ENCODE measurements at places on chromosomes 4 and X.

DNA sequence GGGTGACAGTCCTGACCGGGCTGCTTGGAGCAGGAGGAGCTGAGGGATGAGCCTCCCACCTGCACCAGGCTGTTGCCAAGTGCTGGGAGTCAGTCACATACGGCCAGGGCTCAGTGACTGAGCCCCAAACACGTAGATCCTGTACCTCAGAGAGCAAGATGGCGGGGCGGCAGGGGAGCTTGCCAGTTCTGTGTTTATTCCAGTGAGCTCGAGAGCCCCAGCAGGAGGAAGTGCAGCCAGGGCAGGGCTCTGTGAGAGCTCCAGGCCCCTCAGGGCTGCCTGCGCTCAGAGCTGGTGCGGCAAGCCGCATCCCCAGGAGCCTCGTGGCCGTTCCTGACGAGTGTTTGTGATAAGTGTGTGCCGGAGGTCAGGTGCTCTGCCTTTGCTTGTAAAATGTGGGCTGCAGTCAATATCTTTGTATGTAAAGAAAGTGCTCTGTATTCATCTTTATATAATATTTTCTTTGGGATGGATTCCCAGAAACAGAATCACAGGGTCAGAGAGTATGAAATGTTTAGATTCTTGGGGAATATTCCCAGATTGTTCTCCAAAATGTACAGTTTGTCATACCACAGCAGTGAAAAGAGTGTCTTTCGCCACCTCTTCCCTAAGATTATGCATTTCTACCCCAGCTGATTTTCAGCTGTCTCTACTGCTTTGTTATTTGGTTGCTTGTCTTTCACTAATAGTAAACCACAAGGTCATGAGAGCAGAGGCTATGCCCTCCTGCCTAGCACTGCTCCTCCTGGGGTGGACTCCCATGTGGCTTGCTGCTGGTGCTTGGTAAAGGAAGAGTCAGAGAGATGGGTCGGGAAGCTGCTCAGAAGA, 50.3 kb downstream of the NELFA start:
- DNase-seq: no peak

GRCh38 chrX:141183000-141183399, 6.1 kb upstream of the LDOC1 start:
- no peak for DNase-seq

DNA sequence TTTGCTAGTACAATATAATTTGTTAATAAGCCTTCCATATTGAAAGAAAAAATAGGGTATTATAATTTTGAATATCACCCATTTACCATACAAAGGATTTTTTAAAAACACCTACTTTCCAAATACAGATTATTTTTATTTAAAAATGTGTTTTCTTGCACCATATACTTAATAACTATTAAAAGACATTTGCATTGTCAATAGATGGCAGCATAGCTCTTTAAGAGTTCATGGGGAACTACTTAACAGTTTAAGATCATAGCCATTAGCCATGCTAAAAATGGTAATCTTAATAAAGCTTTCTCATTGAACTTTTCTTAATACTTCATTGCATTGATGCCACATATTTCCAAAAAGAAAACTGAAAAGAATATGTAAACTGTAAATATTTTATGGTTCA, 1995.9 kb downstream of the C4orf33 start:
- DNase-seq: no peak

DNA sequence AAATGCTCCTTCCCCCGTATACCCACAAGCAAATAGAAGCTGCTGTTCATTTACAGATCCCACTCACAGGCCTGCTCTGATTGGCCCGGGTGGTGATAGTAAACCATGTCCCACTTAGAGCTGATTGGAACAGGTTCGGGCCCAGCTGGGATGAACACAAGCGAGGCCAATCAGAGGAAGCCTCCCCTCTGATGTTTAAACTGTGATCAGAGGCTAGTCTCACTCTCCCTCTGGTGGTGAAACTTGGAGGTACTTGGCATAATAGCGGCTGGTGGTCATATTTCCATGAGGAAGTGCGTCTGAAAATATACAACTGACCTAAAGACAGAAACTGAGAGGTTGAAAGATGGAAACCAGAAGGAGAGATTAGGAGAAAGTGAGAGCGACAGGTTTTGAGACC, 51.5 kb upstream of the TRPC3 start:
- peak; percentile 28 for DNase-seq

GRCh38 chr4:168317621-168318020, 931 bp downstream of the DDX60 start:
- no peak for DNase-seq

DNA sequence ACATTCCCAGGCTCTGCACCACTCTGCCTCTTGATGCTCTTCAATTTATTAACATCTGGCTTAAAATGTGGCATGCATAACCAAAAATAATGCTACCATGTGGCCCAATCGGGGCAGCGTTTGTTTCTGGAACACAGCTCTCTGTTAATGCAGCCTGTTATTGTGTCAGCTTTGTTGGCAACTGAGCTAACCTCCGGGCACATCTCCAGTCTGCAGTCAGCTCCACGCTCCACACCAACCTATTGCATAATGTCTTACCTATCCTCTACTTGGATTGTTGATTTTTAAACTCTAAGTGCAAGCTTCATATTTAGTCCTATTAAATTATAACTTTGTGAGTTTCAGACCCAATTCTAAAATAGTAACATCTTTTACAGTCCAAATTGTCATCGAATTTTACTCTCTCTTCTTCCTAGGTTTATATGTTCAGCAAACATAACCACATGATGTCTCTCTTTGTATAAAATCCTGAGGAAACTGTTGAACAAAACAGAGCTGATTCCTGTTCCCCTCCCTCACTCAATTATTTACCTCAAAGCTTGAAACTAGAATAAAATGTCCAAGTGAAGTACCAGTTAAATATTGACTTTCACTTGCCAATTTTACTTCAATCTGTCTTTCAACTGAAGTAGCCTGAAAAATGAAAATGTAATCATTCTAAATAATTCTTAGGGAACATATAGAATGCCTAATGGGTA, 92.2 kb upstream of the RAPGEF2 start:
- DNase-seq: no peak

- DNase-seq: no peak
Measured at GRCh38 chrX:104659005-104659744, 93.2 kb downstream of the IL1RAPL2 start.

- no peak for DNase-seq
Measured at GRCh38 chrX:74325130-74326059, 21.4 kb downstream of the ZCCHC13 start.

GRCh38 chrX:108123591-108124366, 32.2 kb downstream of the ATG4A start:
- DNase-seq: no peak

DNA sequence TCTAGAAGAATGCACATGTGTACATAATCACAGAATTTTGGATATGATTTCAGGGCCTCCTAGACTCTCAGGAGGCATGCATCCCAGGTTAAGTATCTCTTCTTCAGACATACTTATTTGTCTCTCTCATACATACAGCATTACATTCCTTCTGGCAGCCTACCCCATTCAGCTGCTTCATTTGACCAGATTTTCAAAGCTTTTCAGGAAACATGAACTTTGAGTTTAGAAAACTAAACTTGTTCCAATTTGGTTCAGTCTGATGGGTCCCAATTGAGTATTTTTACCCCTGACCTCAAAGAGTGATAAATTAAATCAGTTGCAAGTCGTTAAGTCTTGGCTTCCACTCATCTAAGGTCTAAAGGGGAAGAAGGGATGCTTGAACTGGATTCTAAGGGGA, 330.9 kb downstream of the ARHGAP24 start:
- DNase-seq: no peak

GRCh38 chr4:29289118-29289517, 1431.1 kb upstream of the PCDH7 start:
- DNase-seq: no peak

GRCh38 chrX:117607561-117607960, 509.0 kb downstream of the KLHL13 start:
- DNase-seq: no peak

GRCh38 chrX:66408507-66408906, 230.4 kb downstream of the EDA2R start:
- no peak for DNase-seq

- DNase-seq: no peak
Measured at GRCh38 chr4:78599931-78600375, 48.4 kb downstream of the ANXA3 start.

DNA sequence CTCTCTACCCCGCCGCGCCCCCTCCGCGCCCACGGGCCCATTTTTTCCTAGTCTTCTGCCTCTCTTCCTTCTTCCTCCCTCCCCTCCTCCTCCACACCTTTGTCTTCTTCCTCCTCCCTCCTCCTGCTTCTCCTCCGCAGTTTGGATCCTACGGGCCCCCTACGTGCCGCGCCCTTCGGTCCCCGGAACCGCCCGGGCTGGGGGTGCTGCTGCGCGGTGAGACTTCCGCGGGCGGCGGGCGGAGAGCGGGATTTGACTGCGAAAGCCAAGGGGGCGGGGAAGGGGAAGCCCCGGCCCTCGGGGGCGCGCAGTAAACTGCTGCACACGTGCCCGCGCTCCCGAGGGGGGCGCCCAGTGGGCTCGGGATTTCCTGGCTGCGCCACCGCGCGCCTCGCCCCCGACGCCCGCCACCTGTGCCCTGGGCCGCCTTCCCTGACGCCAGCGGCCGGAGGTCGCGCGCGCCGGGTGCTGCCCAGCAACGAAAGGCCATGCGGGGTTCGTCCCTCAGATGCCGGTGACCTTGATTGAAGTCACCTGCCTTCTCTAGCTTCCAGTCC, 3.3 kb upstream of the NKX3-2 start:
- no peak for DNase-seq

GRCh38 chr4:90445380-90445779, 318.2 kb downstream of the CCSER1 start:
- no peak for DNase-seq

DNA sequence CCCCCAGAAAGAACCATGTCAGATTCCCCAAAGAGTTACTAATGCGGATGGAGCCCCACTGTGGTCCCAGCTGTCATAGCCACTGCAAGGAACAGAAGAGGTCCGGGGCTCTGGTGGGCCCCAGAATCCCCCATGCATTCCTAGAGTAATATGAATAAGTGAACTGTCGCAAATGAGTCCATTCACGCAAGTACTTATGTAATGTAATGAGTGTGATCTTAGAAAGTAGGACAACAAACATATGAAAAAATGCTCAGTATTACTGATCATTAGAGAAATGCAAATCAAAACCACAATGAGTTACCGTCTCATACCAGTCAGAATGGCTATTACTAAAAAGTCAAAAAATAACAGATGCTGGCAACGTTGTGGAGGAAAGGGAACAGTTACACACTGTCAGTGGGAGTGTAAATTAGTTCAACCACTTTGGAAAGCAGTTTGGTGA, 141.5 kb upstream of the RBPJ start:
- no peak for DNase-seq

GRCh38 chr4:168550064-168550766, 53.4 kb downstream of the PALLD start:
- DNase-seq: no peak

DNA sequence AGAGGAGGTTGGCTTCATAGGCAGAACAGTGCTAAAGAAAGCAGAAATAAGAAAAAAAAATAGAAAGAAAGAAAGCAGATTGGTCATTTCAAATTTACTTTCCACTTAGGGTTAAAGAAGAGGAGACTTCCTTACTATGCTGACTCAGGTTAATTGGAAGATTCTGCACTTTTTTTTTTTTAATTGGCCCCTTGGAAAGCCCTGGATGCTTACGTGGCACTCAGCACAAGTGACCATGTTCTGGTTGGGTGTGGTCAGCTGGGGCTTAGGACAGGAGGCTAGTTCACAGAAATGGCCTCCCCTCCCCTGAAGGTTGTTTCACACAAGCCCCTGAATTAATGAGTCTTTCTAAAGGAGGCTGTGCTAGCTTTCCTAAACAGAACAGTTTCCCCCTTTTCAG, 14.5 kb downstream of the MAGEA9B start:
- DNase-seq: no peak

- DNase-seq: no peak
Measured at GRCh38 chr4:35250331-35250730, 994.0 kb downstream of the ARAP2 start.

- DNase-seq: no peak
Measured at GRCh38 chr4:52976523-52977230, 114.6 kb downstream of the RASL11B start.

DNA sequence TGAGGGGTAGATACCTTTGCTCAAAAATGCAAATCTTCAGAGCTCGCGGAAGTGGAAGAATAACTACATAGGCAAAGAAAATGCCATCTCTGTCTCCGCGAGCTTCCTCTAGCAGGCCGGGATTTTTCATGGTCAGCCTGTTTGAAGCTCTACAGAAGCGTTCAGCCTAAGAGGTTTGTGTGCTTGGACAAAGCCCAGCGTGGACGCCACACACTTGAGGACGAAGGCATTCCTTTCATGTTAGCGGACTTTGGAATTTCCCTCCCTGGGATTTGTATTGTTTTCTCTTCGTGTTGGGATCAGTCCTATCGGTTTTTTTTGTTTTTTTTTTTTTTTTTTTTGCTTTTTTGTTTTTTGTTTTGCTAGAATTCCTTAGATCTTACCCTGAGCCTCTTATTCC, 53.7 kb downstream of the SMIM31 start:
- DNase-seq: no peak

- DNase-seq: no peak
Measured at GRCh38 chr4:90027565-90027964, 99.6 kb upstream of the CCSER1 start.

DNA sequence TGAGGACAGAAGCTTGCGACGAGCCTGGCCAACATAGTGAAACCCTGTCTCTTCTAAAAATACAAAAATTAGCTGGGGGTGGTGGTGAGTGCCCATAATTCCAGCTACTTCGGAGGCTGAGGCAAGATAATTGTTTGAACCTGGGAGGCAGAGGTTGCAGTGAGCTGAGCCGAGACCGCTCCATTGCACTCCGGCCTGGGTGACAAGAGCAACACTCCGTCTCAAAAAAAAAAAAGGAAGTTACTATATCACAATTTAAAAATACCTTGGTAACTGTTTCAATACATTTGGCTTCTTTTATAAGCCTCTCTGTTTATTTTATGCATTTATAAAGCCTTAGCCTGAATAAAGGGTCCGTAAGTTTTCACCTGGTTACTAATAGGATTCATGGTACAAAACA, 46.6 kb upstream of the CHRNA9 start:
- DNase-seq: no peak

DNA sequence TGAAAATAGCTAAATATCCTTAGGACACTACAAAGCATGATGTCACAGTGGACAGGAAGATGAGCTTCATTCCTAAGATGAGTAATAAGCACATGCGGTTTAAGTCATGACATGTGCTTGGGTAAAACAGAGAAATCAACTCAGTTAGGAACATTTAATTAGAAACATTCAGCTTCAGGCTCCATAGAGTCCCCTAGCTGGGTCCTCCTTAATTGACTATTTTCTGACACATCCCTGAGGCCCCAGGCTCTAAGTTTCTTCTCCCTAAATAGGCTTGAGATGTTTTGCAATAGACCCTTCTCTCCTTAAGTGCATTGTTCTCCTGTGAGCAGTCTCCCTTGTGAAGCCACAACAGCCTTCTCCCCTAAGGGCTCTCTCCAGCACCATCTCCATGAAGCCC, 70.4 kb upstream of the ANXA3 start:
- no peak for DNase-seq

DNA sequence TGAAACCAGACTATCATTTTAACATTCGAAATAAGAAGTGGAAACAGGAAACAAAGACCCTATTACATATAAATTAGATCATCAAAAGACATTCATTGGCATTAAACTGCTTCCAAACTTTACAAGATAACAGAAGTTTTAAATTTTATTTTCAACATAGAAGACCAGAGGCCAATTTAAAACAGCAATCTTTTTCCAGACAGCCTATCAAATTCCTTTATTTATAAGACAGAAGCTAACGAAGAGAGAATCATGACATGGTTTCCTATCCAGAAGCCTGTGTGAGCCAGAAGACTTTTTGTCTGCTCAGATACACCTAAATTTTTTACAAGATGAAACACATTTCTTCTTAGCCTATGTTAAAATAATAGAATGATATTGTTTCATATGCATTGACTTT, 291.9 kb downstream of the PPP3CA start:
- no peak for DNase-seq

- no peak for DNase-seq
Measured at GRCh38 chr4:110475881-110476818, at the start of gene ENPEP. Gene ENPEP, plus strand, starts transcription at chr4:110476155. Its CDS starts 260 bp downstream, at chr4:110476415.

All from A549 (cell line).